ENCODE measurements at places on chromosomes 4 and X.

DNA sequence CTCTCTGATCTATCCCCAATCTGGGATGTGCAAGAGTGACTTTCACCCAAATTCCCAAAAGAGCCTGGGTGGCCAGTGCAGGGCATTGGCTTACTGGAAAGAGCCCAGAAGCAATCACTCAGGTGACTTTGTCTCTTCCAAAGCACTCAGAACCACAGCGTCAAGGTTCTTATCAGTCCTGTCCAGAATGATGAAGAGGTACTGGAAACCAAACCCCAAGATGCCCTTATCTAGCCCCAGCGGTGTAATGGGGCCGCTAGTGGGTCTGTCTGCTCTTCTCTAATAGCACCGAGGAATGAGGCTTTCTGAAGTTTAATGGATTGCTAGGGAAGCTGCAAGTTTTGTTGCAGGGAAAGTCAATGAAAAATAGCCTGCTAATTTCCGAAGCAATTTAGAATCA is 21.6 kb downstream of the CLNK start:
- no peak for DNase-seq

- DNase-seq: no peak
These were observed 306.1 kb upstream of the FAM241A start for GRCh38 chr4:111839141-111839540.

DNA sequence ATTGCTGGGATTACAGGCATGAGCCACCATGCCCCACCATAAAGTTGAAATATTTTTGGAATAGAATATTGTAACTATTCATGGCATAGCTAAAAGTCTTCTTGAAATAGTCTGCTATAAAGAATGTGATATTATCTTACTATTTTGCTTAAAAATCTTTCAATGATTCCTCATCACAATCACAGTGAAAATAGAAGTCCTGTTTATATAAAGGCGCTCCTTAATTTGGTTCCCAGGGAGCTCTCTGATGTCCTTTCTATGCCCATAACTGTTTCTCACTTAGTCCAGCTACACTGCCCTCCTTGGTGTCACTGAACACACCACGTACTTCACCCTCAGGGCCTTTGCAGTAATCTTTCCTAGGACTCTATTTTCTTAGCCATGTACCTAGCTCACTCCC is 331.7 kb upstream of the GIMD1 start:
- DNase-seq: no peak

DNA sequence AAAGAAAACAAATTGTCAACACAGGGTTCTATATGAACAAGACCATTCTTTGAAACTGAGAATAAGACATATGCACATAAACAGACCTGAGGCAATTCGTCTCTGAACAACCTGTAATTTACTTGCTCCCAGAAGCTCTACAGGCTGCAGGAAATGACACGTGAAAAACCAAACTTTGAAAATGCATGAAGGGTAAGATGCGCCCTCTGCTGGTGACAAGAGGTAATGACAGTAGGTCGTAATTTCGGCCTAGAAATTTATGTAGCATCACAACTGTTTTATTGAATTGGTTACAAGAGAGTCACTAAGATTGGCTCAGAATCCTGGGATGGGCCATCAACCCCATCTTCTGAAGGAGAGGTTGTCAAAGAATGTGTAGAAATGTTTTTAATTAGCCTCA is 276.5 kb downstream of the PPP4R3C start:
- DNase-seq: no peak

DNA sequence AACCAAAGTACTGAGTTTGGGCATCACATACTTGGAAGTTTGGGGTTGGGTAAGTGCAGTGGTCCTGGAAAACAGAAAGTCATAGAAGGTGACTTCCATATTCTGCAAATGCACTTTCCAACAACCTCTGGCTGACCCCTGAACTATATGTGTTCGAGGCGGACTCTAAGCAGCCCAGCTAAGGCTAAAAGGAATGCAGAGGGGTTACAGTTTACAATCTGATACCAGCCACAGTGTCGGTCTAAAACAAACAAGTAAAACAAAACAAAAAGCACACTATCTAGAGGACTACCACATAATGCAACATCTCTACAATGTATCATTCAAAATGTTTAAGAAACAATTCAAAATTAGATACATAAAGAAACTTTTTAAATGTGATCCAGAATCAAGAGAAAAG is 185.6 kb downstream of the ADAMTS3 start:
- DNase-seq: no peak

DNA sequence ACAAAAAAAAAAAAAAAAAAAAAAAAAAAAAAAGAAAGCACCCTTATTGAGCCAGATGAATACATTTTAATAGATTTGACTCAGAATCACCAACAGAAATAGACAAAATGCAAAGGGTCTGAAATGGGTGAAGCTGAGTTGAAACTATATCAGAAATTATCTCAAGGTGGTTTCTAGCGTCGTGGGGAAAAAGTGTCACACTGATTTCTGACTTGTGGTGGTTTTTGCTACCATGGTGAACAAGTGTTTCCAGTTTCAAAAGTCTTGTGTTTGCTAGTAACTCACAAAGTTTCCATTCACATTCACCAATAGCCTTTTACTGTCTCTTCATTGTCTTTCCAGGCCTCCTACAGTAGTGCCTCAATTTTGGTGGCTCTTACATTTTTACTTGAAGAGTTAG is 135.5 kb downstream of the ARHGAP24 start:
- DNase-seq: no peak

- DNase-seq: no peak
These were observed 300.7 kb upstream of the CXXC4 start for GRCh38 chr4:104795264-104795939.

- no peak for DNase-seq
These were observed at the start of gene ARHGEF9 for GRCh38 chrX:63784902-63785707. Gene ARHGEF9 (minus strand): TSS chrX:63785214. CDS start chrX:63785145, 69 bp downstream.

GRCh38 chrX:49137492-49137891 is 14.0 kb upstream of the GPKOW start:
- no peak for DNase-seq

Data from T-helper 2 cell treated with Interferon-gamma antibody and Interleukin-4, amounts not matched to agents 5 μg/mL and 100 μg/mL, for 36 hours (primary cell).